ENCODE measurements at places on chromosomes 1 and 21.

DNA sequence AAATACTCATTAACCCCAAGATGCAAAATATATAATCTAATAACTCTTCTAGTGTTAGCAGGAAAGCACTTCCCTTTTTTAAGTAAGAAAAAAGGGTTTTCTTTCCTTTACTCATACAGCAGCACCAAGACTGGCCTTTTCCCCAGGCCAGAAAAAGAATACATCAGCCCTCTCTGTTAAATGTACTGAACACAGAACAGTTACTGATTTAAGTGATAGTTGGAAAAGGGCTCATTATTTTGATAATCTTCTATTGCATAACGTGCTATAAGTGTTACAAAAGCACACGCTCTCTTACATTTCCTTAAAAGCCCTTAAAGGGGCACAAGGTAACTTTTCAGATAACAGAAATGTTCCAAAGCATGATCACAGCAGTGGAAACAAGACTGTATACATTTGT lies 142.9 kb downstream of the TIAM1 start:
- no peak for DNase-seq

DNA sequence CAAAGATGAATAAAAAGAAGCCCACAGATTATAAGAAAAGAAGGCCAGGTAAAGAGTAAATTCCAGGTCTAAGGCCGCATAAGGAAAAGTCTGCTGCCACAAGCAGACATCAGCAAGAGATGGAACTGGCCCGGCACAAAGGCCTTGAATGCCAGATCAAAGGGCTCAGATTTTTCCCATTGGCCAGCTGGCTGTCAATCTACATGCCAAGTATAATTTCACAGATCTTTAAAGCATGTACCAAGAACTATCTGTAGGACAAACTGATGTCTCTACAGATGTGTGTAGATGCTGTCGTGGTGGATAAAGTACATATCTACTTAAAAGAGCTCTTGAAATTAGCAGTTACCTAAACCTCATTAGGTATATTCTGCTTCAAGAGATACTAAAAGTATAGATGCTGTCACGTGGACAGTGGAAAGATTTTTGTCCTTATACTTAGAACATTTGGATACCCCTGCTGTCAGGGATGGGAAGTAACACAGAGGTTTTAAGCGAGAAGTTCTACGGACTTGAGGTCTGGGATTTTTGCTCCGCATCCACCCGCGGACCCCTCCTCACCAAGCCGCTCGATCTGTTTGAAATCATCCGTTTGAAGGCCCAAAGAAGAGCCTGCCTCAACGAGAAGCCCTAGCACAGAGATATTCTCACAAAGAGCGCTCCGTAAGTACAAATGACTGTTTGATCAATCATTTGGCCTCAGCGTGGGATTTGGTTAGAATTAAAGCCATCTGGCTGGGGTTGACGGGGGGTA lies 10.1 kb downstream of the GLIS1 start:
- DNase-seq, result no peak

- no peak for DNase-seq
Observed at GRCh38 chr1:226919587-226919986, 20.5 kb upstream of the COQ8A start.

- no peak for DNase-seq
Observed at GRCh38 chr1:166960858-166961474, 14.4 kb downstream of the ILDR2 start.

DNA sequence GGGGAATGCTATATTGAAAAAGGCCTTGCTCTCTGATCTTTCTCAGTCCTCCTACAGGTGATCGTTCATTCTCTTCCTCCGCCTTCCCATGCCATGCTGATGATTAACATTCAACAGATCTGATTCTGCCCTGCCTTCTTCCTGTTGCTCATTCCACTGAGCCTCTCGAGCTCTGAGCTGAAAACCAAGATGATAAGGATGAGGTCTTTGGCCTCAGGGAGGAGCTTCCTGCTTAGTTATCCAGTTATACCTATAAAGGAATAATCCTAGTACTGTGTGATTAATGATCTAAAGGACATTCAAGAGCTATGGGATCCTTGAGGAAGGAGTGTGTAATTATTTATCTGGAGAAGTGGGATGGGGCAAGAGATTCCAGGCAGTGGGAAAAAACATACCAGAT lies 25.2 kb upstream of the MAP3K7CL start:
- DNase-seq, result peak; percentile 43

- no peak for DNase-seq
Observed at GRCh38 chr1:213659580-213660547, 327.9 kb upstream of the PROX1 start.

DNA sequence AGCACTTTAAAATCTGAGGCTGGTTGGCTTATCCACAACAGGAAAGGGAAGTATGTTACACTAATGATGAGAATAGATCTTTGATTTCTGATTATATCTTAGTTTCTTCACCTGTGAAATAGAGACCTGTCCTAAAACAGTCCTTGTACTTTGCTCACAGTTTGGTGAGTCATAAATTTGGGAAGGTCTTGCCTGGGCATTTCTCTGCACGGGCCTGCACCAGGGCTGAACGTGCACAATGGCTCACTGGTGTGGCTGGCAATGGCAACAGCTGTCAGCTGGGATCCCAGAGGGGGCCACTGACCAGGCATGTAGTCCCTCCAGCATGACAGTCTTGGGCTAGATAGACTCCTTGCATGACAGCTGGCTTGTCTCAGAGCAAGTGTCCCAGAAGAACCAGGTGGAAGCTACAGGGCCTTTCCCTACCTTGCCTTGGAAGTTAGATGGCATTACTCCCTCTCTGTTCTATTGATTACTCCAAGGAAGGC lies 367.4 kb downstream of the DISC1 start:
- DNase-seq, result no peak

GRCh38 chr1:56235909-56236510 lies 343.4 kb downstream of the PLPP3 start:
- DNase-seq, result peak; percentile 4

GRCh38 chr1:224245188-224245587 lies 62.1 kb downstream of the DEGS1 start:
- peak; percentile 23 for DNase-seq

DNA sequence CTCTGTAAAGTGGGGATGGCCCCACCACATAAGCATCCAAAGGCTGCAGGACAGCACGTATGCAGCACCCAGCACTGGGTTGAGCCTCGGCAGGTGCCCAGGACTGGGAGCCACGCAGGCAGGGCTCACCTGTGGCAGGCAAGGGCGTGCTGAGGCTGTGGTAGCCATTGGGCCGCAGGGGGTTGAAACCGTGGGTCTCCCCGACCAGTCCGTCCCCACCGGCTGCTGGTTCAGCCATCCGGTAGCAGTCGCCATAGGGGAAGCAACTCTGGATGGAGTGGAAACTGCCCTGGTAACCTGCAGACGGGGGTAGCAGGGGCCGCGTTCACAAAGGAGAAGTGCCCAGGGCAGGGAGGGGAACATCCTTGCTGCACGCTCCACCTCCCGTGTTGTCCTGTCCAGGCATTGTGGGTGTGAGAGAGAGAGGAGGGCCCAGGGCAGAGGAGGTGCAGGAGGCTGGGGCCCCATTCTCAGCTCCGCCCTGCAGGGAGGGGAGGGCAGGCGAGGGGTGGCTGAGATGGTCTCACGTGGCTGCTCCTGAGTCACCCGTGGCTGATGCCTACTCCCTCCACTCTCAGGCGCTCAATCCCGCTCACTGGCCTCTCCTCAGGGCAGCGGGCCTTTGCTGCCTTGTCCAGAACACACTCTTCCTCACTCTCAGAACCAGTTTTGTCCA lies 49.9 kb downstream of the DMRTB1 start:
- DNase-seq, result peak; percentile 31

GRCh38 chr1:33049371-33049770 lies 12.7 kb upstream of the AK2 start:
- DNase-seq, result no peak

GRCh38 chr21:40602080-40602479 lies 244.9 kb downstream of the DSCAM start:
- DNase-seq, result no peak

- peak; percentile 87 for DNase-seq
Observed at GRCh38 chr1:28249013-28249865, 10.1 kb upstream of the SESN2 start.

DNA sequence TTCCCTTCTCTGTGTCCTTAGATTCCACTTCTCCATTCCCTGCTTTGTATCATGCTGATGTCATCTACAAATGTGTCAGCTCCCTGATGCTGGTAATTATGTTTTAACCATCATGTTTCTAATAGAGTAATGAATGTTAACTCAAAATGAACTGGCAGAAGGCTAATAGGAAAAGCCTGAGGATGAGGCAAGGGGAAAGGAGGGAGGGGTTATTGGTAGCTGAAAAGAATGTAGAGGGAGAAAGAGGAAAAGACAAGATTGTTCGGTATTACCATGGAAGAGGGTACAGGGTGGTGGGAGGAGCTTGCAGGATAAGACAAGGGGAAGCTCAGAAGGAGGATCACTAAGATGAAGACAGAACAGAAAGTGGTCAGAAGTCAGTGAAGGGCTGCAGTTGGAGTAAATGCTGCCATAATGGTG lies 150.9 kb downstream of the ZC3H11B start:
- DNase-seq, result no peak

DNA sequence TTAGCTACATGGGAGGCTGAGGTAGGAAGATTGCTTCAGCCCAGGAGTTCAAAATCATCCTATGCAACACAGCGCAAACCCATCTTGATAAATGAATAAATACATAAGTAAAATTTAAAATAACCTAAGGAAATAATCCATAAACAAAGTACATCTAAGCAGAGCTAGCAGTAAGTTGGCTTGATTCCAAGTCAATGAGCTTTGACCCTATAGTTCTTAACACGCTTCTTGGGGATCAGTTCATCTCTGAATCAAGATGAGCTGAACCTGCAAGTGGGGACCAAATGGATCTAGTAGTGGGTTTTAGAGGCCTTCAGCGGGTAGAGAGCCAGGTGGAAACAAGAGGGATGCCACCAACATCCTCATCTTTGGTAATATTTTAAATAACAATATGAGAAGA lies 31.5 kb upstream of the PHGDH start:
- no peak for DNase-seq

GRCh38 chr1:75672528-75673393 lies 51.7 kb upstream of the ACADM start:
- peak; percentile 79 for DNase-seq

DNA sequence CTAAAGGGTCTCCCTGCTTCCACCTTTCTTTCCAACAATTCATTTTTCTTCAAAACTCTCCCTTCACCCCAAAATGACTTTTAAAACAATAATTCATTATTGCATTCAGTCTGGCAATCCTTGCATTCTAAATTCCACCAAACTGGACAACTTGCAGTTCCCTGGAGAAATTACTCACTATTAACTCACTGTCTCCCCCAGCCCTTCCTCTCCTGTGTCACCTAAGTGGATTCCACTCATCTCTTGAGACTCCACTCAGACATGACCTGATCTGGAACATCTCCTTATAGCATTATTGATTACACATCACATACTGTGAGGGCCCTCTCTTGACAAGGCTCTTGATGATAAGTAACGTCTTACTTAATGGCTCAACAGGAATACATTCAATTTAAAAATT lies 257.1 kb downstream of the BRINP2 start:
- no peak for DNase-seq

DNA sequence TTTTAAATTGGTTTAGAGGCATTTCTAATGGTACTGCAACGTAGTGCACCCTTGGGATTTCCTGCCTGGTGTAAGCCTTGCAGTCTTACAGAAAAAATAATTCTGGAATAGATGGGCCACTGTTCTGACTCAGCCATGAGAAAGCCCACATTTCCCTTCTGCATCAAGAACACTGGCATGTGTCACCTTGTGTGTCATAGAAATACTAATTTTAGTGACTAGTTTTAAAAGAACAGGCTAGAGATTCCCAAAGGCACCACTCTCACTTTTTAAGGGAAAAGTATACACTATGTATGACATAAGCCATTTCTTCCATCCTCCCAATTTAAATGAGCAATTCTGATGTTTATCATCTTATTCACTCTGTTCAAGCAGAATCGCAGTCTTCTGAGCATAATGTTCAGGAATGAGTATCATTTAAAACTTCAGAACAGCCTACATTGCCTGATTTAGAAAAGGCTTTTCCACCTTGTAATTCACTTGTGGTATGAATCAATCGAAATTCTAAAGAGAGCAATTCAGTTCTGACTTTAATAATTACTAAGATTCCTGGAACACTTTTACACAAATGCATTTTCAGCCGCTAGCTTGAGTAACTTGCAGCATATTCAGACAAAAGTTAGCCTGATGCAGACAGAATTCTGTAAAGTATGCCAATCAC lies 18.8 kb downstream of the RGS13 start:
- peak; percentile 68 for DNase-seq

- no peak for DNase-seq
Observed at GRCh38 chr1:39088658-39089057, 62.5 kb downstream of the NDUFS5 start.

GRCh38 chr1:177947623-177948022 lies 22.2 kb downstream of the SEC16B start:
- no peak for DNase-seq

GRCh38 chr1:205235951-205236350 lies 8.2 kb downstream of the TMCC2 start:
- no peak for DNase-seq

GRCh38 chr1:85628791-85629531 lies 48.4 kb downstream of the CCN1 start:
- DNase-seq, result peak; percentile 44

- DNase-seq, result peak; percentile 89
Observed at GRCh38 chr1:192951691-192952460, 107.3 kb downstream of the UCHL5 start.

- peak; percentile 30 for DNase-seq
Observed at GRCh38 chr1:33188572-33189275, 6.9 kb upstream of the TRIM62 start.

DNA sequence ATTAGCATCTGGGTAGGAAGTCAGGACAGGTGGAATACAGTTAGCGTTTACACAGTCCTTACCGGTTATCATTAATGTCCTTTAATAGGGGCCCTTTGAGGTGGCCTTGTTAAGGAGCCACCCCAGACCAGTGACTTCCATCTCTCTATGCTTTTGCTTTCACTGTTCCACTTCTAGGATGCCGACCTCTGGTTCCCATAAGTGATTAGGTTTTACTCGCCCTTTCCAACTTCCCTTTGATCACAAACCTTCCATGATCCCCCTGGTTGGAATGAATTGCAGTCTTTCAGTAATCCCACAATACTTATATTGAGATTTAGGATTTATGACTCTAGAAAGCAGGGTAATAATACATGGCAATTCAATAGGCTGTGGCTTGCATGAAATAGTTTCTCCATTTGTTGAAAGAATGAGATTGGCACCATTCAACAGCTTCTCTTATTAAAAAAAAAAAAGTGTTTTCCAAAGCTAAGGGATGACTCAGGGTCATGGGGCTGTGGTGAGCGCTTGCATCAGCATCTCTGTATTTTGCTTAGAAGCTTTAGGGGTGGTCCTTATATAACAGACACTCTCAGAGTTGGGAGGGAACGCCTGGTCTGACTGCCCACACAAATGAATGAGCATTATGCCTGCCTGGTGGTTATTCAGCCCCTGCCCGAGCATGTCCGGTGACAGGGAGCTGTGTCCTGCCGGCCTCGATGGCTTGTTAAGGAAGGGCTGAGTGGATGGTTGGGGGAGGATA lies 110.5 kb downstream of the CNIH3 start:
- DNase-seq, result peak; percentile 99

Measured in fibroblast of the aortic adventitia (primary cell).